Kasumi-1 (cell line): ENCODE measurements at places on chromosomes 11 and 22.

GRCh38 chr11:30025396-30026139 lies 8.7 kb upstream of the KCNA4 start:
- DNase-seq: no peak

DNA sequence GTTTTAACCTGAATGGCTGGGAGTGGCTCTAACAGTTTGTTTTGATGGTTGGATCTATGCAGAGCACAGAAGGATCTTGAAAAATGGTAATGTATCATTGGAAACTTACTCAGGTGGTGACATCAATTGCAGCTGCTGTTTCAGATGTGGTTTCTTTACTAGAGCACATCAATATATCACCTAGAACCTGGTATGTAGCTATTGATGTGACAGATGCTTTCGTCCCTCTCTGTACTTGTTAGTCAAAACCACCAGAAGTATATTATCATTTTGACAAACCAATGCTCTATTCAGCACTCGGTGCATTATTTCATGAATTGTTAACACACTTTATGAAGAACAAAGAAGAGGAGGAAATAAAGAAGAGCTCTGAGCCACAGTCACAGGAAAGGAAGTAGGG lies 26.6 kb upstream of the SCN3B start:
- DNase-seq: no peak

DNA sequence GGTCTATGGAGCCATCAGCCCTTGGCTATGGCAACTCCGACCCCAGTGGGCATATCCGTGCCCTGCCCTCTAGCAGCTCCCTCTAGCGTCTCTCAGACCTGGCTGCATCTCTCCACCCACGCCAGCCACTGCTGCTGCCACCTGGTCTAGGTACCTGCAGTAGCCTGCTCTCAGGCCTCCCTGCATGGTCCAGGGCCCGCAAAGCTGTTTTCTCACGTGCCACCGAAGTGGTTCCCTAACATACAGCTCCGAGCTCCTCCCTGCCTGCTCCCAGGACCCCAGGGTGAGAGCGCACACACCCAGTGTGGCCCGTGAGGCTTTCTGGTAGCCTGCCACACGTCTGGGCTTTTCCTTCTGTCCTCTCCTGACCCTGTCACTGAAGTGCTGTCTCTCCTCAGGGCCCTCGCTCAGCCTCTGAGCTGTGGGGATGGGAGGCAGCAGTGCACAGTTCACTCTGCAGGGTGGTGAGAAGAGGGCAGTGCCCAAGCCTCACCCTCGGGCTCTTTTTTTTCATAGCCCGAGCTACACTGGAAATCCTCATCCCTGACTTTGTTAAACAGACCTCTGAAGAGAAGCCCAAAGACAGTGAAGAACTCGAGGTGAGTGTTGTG lies 14.3 kb downstream of the DGCR8 start:
- DNase-seq: no peak

DNA sequence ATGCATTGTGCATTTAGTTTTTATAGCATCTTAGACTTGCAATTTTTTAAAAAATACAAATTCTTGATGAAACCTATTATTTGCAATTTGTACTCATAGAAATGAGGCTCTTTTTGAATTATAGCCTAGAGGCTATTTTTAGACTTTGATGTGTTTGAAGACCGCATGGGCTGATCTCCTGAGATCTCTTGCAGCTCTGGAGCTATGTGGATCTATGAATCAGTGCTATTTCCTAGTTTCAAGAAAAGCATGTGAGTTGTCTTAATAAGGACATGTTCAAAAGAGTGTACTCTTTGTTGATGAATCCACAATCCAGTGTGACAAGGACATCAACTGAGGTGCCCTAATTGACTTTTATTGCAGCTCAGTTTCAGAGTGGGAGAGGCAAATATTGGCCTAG lies 620.5 kb downstream of the ETS1 start:
- no peak for DNase-seq

DNA sequence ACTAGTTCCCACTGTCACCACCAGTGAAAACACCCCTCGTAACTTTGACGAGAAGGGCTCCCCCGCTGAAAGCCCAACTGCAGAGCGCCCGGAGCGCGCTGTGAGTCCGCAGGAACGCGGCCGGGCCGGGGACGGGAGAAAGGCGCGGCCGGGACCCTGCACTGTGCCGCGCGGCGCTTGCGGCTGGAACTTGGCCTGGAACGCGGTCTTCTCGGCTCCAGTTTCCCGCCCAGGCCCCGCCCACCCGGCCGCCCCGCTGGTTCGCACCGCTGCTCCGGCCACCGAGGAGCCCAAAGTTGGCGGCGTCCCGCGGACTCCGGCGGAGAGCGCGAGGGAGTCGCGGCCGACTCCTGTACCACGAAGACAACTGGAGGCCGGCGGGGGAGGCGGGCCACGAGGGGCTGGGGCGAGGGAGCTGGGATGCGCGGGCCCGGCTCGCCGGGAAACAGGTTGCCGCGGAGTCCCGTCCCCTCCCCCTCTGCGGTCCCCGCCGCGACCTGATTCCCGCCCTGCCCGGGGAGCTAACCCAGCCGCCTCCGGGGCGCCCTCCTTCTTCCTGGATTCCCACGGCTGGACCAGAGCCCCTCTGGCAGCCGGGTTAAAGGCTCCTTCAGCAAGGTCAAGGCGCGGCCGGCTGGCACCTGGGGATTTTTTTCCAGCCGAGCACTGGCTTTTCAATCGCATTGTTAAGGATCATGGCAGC lies 3.4 kb downstream of the TENM4 start:
- peak; percentile 77 for DNase-seq

GRCh38 chr11:69996451-69996850 lies 81.7 kb upstream of the ANO1 start:
- DNase-seq: no peak

DNA sequence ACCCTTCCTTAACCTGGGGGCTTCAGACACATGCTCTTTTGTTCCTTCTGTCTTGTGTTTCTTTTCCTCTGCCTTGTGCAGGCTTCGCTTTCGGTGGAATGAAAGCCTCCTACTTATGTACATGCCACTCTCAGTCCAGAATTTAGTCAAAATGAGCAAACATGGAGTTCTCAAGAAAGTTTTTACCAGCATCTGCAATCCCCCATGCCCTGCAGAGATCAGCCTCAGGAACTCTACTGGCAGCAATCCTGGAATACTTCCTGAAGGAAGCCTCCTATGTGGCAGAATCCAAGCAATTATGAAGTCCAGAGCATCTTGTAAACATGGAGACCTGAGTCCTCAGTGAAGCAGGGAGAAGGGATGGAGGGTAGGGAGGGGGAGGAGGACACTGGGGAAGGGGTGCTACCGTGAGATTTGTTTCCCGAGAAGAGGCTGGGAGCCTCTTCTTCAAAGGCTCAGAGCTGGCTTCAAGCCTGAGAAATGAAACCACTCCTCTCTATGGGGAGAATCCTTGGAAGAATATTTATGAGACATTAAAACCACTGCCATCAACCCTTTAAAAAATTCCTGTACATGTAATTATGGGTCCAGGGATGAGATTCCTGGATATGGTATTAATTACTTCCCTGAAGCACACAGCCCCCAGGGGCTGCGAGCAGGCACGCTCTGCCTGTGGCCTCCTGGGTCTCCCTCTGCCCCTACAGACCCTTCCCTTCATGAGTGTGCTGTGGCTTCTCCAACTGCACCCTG lies 58.4 kb downstream of the TENM4 start:
- DNase-seq: no peak

DNA sequence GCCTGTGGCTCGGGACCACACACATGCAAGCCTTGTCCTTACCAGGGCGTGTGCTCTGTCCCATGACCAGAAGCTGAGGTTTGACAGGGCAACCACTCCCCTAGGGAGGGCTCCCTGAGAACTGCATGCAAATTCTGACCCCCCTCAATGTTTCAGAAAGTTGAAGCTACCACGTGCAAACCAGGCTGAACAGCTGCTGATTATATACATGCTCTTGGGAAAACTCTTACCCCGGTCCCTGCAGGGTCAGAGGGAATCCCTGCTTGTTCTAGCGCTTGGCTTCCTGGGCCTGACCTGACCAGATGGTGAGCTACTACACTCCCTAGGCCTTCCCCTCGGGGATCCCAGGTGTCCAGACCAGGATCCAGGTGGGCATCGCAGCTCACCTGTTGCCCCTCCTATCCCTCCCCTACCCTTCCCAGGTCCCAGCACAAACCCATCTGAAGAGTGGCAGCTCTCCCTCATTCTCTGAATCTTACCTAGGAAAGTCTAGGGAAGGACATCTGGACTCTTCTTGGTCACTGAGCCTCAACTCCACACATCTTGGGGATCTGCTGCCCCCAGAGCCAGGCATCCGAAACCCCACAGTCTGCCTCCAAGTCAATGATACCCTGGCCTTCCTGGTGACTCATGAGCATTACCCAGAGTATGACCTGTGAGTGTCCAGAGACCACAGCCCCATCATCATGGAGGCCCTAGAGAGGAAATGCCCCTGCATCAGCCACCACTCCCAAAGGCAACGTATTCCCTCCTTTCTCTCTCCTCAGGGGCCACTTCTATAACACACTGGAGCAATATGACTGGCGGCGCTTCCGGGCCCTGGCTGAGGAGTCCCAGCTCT lies 61.5 kb downstream of the BTG4 start:
- no peak for DNase-seq

GRCh38 chr22:50247748-50248147 lies 2.9 kb upstream of the TUBGCP6 start:
- DNase-seq: no peak

- DNase-seq: no peak
Measured at GRCh38 chr11:42777776-42778175, 534.0 kb upstream of the API5 start.

- no peak for DNase-seq
Measured at GRCh38 chr22:39055658-39056057, 15.0 kb downstream of the APOBEC3F start.

DNA sequence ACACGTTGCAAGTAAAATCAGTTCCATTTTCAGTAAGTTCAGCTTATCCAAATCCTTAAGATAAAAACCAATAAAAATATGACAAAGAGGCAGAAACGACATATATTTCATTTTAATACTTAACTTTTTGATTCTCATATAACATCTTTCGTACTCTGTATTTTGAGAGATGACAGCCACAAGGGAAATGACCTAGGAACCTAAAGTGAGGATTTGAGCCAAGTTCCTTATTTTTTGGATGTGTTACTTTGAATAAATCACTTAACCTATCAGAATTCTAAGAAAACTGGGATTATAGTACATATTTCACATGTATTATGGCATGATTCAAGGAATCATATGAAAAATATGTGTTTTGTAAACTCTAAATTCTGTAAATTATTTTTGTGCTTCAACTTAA lies 143.6 kb upstream of the TRPC6 start:
- no peak for DNase-seq

DNA sequence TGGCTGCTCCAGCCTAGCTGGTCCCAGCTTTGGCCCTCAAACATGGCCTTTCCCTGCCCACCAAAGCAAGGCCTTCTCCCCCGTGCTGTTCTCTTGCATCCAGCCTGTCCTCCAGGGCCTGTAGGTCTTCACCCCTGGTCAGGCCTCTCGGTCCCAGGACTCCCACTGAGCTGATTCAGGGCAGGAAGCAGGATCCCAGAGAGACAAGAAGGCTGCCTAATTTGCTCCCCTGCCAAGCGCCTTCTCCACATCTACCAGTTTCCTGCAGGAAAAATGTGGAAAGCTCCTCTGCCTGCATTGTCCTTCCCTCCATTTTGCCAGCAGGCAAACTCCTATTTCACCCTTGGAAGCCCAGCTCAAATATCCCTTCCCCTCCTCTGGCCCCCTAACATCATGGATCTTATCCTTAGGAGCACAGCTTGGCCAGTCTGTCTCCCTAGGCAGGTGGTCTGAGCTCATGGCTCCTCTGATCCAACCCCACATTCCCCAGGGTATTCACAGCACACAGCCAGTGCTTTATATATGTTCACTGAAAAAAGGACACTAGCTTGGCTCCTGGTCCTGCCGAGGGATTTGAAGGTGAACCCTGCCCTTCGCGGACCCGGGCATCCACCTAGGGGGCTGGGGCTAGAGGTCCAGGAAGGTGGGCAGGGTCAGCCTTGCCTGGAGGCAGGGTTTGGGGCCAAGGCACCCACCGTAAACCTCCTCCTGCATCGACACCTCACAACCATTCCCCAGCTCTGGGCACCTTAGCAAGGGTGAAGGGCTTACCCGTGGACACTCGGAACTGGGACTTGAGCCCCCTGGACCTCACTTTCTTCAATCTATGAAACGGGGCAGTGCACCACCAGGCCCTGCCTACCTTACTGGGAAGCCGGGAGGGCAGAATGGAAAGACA lies 968 bp downstream of the RHBDD3 start:
- no peak for DNase-seq

- DNase-seq: no peak
Measured at GRCh38 chr11:100925935-100926334, 203.7 kb downstream of the PGR start.

DNA sequence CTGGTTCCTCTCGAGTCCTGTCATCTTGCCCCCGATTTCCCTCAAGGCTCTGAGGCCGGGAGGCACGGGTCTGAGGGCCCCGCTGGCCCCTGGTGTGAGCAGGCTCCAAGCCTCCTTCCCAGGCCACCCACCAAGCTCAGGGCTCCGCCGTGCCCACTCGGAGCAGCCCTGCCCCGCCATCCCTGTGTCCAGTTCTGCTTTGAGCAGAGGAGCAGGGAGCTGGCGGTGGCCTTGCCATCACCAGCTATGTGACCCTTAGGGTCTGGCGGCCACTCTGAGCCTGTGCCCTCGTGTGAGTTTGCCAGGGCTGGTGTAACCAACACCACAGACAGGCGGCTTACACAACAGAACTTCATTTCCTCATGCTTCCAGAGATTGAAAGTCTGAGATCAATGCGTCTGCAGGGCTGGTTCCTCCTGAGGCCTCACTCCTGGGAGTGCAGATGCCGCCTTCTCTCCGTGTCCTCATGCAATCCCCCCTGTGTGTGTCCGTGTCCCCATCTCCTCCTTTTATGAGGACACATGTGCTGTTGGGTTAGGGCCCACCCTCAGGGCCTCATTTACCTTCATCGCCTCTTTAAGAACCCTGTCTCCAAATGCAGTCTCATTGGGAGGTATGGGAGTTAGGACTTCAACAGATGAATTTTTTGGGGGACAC lies 36.5 kb upstream of the CELSR1 start:
- DNase-seq: no peak

- no peak for DNase-seq
Measured at GRCh38 chr22:37661160-37661924, 2.8 kb downstream of the PDXP start.

- DNase-seq: no peak
Measured at GRCh38 chr22:43433451-43434274, 21.8 kb downstream of the MPPED1 start.

DNA sequence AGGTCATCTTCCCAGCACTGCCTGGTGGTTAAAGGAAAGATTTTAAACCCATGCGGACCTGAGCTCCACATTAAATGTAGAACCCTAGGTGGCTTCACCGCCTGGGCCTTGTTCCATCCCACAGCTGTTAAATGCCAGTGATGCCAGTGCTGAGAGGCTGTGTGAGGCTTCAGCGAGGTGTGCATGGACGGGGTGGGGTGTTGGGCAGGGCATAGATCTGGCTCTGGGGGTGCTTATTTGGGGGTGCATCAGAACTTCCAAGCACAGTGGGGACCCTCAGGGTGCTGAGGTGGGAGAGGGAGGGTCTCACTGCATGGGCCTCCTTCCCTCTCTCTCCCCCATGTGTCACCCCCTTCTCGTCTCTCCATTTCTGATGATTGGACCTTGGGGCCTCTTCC lies 90.1 kb upstream of the B3GAT1 start:
- no peak for DNase-seq

GRCh38 chr22:44030702-44031082 lies 6.6 kb downstream of the PARVB start:
- DNase-seq: no peak
